NCI-H226 (cell line): ENCODE measurements at places on chromosomes 6 and 20.

DNA sequence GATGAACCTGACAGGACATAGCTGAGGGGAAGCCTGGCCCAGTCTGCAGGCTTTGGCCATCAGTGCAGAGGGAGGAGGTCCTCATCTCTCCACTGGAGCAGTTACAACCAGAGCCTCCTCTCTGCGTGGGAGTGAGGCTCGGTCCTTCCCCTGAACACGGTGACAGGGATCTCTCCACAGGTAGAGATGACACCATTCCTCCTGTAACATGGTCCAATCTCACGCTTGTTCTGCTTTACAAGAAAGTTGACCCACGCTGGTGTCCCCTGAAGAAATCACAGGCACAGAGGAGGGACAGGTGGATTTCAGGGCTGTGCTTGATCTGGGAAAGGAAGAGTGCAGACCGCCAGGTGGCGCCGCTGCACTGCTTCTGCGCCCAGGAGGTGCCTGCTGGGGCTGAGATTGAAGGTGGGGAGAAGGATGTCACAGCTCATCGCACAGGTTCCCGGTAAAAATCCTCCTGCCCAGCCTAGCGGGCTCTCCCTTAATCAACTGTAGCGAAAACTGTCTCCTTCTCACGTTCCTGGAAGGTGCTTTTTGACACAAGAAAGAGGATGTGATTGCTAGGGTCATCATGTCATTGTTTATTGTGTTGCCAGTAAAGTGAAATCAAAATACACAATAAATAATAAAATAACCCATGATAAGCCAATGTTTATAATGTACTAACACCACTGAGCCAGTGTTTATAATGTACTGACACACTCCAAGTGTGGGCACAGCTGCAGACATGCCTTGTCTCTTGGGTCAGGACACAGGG lies 20.4 kb downstream of the HLA-G start:
- peak; percentile 37 for DNase-seq

DNA sequence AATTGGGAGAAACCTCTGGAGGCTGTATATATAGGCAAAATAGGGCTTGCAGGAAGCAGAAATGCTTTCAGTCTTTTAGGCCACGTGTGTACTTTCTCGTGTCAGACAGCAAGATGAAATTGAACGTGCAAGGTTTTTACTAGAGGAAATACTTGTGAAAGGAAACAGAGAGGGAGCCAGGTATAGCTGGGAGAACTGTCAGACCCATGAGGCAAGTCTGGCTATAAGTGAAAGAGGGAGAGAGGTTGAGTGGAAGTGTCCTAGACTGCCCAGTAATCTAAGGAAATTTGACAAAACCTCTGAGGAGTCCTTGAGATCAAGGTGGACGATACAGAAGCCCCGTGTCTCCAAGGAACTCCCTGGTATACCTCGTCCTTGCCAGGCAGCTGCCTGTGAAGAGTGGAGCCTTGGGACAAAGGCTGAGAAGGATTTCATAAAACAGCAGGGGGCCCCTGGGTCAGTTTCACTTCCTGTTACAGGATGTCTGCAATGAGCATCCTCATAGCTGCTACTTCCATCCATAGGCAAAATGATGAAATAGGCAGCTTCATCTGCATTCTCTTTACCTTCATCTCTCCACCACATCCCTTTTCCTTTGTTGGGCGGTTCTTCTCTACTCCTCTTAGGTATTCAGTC lies 114.4 kb upstream of the MAP3K7 start:
- DNase-seq, result no peak

DNA sequence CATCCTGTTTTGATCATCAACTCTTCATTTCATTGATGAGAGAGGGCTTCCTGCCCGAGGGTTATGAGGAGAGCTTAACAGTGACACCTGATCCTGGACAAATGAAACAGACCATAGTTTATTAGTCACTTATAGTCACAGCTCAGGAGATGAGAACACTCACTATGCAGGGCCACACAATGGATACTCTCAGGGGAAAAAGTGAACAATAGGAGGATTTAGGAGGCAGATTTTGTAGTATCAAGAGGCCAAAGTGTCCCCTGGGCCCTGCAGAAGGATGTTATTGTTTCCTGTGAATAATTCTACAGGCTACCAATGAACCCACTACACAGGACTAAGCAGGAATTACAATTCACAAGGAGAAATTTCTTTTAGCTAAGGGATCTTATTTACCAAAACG lies 772.8 kb upstream of the MAN1A1 start:
- no peak for DNase-seq

DNA sequence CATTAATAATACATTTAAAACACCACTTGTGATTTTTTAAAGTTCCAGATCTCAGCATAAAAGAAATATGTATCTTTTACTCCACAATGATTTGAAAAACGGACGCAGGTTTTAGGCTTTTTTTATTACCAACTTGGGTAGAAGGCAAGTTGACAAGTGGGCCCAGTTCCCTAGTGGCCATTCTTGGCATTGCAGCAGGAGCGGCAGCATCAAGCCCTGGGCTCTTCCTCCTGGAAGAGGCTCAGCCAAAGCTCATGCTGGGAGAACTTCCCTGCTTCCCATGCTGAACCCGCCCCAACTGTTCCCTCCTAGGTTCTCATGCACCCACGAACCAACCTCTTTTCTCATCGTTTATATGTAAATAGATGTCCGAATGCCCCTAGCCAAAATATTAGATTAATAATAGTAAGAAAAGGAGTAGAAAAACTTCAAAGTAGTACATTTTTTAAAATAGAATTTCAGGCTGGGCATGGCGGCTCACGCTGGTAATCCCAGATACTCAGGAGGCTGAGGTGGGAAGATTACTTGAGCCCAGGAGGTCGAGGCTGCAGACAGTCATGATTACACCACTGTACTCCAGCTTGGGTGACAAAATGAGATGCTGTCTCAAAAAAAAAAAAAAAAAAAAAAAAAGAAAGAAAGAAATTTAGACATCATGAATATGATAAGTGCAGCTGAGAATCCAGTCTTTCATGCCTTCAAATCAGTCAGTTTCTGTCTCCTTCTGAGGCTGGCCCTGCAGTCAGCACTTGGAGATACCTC lies 18.2 kb upstream of the MYB start:
- no peak for DNase-seq

DNA sequence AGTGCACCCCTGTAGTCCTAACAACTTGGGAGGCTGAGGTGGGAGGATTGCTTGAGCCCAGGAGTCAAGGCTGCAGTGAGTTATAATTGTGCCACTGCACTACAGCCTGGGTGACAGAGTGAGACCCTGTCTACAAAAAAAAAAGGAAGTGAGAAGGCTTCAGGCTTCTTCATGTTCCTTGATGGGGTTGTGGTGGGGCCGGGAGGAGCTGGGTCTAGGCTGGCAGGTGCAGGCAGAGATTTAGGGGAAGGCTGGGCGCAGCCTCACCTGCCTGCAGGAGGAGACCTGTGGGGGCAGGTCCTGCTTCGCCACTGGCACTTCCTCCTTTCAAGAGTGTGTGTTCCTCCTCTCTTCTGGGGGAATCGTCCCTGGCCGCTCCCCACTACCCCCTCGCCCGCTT lies 63.9 kb downstream of the CHMP4B start:
- DNase-seq, result no peak

GRCh38 chr6:65803186-65803585 lies 96.2 kb upstream of the EYS start:
- DNase-seq, result no peak

DNA sequence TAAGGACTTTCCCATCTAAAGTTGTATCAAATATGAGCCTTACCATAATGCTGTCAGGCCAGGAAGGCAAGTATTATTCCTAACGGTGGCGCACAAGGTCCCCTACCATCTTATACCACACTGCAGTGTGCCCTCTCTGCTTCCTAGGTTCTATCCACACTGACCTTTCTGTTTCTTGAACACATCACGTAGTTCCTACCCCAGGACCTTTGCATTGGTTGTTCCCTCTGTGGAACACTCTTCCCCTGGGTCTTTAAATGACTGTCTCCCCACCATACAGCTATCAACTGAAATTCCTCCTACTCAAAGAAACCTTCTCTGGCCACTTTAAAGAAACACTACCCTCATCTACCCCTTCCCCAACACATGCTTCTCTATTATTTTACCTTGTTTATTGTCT lies 104.5 kb upstream of the SPACA1 start:
- DNase-seq, result no peak

- no peak for DNase-seq
Observed at GRCh38 chr20:59299945-59300332, 472 bp upstream of the EDN3 start.

- no peak for DNase-seq
Observed at GRCh38 chr20:1979106-1979778, 14.6 kb downstream of the PDYN start.

DNA sequence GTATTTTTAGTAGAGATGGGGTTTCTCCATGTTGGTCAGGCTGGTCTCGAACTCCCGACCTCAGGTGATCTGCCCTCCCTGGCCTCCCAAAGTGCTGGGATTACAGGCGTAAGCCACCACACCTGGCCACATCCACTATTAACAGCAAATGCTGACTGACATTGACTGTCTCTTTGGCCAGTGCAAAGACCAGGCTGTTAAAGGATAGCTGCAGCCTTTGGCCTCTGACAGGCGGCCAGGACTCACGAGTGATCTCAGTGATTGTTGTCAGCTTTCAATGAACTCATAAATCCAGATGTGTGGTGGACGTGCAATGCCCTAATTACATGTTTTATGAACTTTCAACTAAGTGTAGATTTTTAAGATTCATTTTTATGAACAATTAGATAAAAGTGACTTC lies 174.4 kb upstream of the EXOC2 start:
- no peak for DNase-seq
